Bronchial epithelial cell (primary cell): ENCODE measurements at places on chromosomes 12 and 14.

DNA sequence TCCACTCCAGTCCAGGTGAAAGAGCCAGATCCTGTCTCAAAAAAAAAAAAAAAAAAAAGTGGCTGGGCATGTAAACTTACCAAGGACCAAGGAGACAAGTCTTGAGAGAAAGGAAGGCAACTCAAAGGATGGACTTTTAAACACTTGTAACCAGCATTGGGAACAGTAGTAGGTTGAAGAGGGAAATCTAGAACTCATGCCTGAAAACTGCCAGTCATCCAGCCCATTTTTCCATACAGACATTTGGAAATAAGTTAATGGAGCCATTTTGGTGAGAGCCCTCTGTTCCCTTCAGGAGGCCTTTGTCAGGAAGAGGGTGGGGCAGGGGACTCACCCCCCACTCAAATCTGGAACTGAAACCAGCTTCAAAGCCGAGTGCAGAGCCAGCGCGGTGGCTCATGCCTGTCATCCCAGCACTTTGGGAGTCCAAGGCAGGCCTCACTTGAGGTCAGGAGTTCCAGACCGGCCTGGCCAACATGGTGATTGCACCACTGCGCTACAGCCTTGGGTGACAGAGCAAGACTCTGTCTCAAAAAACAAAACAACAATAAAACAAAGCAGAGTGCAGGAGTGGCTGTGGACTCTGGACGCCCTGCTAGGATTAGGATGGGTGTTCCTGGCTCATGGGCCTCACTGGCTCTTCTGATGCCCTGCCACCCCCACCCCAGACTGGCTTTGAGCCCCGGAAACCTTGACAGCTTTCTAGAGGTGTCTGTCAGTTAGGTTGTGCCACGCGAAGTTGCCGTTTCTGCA is 1.6 kb upstream of the MLXIP start:
- no peak for DNase-seq

- no peak for DNase-seq
Observed at GRCh38 chr12:54983536-54984101, 943 bp downstream of the TESPA1 start.

GRCh38 chr14:75522224-75522982 is at the start of gene BATF:
Gene BATF, plus strand, starts transcription at chr14:75522469. Its CDS starts 214 bp downstream, at chr14:75522683.
- DNase-seq = peak; percentile 12

GRCh38 chr12:128813883-128814282 is 9.9 kb downstream of the SLC15A4 start:
- DNase-seq = no peak

- peak; percentile 75 for DNase-seq
Observed at GRCh38 chr12:82912406-82912805, 225.7 kb downstream of the TMTC2 start.

DNA sequence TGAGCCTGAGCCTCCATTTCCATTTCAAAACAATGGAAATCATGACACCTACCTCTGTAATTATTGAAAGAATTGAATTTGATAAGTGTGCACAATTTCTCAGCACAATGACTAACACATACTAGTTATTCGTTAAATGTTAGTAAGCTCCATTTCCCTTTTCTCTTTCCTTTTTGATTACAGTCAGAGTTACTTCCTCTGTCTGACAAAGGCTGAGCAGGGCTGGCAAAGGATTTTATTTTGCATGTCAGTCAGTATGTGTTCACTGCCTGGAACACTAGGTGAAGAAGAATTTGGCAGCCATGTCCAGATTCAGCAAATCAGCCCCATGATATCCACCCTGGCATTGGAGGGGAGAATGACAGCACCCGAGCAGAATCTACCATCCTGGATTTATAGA is 12.2 kb upstream of the RHOJ start:
- DNase-seq = peak; percentile 87

- peak; percentile 90 for DNase-seq
Observed at GRCh38 chr14:70009961-70010360, 130.7 kb downstream of the SMOC1 start.

- DNase-seq = no peak
Observed at GRCh38 chr14:68363843-68364767, 428.8 kb downstream of the ZFP36L1 start.

- peak; percentile 65 for DNase-seq
Observed at GRCh38 chr12:31387466-31387865, 61.5 kb upstream of the SINHCAF start.

DNA sequence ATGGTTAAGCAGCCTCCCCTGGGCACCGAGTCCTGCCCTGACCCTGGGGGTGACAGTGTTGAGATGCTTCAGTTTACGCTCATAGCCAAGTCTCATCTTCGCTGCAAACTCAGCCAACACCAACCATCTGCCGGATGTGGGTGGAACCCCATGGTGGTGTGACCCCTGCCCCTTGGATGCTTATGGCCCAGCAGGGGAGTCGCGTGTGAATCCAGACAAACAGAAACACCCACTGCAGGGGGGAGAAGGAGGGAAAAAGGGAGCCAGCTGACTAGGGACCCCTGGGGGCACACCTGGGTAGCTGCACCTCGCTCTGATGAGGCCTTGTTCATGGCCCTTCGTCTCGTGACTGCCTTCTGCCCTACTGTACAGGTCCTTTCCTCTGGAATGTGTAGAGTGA is 23.8 kb downstream of the AACS start:
- DNase-seq = no peak

DNA sequence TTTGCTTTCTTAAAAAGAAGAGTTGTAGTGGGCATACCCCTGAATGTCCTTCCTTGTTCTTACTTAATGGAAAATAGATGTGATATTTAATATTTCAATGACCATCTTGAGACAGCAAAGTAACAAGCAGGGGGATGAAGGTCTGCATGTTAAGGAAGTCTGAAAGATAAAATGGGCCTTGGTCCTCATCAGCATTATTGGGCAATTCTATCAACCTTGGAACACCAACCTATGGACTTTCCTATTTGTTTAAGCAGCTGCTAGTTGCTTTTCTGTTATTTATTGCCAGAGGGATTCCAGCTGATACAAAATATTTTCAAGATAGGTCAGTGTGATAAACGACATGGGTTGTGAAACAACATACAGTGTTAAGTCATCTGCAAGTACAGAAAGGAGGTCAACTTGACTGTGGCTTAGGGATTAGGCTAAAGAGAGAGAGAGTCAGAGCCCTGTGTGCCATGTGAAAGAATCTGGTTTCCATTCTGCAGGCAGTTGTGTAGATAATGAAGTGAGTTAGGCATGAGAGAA is 16.4 kb upstream of the A2M start:
- DNase-seq = no peak

DNA sequence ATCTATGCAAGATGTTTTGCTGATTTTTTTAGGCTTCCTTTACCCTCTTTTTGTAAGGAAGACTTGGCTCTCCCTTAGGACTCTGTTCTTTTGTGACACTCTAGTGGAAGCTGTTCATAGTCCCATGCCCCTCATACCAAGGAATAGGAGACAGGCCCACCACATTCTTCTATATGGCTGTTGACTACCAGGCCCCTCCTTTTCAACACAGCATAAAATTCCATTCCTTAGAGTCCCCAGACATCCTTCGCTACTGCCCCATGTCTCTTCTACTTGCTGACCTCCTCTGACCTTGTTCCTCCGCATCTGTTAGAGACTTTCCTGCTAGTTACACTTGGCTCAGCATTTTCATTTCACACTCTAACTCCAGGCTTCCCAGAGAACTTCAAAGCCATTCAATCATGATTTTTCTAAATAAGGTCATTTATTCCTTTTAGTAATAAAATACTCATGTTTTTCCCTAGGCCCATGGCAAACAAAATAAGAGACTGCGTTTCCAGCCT is 9.7 kb downstream of the PIK3C2G start:
- no peak for DNase-seq

DNA sequence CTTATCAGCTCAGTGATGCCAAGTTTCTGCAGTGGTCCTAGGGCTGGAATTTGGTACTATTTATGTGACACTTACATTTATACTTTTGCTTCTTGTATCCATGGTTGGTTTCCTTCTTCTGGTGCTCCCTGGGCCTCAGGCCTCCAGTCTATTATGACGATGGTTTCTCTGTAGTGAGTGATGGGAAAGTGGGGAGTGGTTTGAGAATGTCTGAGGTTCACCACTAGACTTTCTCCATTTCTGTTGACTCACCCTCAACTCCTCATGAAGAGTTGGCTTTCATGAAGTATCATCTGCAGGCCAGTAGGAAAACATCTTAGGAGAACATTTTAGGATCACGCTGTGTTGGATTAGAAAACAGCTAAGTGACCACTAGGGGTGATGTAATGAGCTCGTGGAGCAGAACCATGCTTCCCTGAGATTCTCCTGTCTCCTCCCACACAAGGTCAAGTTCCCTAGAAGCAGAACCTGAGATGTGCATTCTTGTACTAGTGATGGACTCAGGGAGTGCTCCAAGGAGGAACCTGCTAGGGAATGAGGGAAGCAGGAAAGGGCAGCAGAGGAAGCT is 32.1 kb downstream of the RPH3A start:
- DNase-seq = no peak

- peak; percentile 37 for DNase-seq
Observed at GRCh38 chr12:43776498-43776897, 17.7 kb downstream of the IRAK4 start.

DNA sequence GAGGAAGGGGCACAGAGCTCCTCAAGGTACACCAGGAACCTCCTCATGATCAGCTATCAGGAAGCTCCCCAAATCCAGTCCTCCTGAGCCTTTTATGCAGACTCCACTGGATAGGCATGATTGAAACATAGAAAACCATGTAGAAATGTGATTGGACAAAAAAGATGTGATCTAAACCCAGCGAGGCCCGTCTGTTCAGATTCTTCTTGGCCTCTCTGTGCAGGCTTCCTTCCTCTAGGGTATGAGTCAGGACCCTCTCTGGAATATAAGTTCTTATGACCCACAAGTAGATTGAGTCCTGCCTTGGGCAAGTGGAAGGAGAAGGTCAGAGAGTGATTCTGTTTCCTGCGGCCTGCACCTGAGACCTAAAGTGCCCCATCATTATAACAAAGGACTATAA is 166.3 kb downstream of the PHLDA1 start:
- DNase-seq = no peak

GRCh38 chr12:110182281-110182680 is 58.1 kb downstream of the IFT81 start:
- DNase-seq = no peak

DNA sequence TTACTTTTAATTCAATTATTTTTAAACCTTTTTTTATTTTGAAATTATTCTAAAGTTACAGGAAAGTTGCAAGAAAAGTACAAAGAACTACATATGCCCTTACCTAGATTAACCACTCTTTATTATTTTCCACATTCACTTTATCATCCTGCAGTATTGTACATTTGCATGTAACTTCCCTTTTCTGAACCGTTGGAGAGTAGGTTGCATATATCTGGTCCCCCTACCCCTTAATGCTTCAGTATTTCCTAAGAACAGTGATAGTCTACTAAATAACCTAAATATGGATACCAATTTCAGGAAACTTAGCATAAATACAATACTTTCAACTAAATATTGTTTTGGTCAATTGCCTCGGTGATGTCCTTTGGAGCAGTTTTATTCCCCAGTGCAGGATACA is 15.0 kb downstream of the G2E3 start:
- DNase-seq = no peak

DNA sequence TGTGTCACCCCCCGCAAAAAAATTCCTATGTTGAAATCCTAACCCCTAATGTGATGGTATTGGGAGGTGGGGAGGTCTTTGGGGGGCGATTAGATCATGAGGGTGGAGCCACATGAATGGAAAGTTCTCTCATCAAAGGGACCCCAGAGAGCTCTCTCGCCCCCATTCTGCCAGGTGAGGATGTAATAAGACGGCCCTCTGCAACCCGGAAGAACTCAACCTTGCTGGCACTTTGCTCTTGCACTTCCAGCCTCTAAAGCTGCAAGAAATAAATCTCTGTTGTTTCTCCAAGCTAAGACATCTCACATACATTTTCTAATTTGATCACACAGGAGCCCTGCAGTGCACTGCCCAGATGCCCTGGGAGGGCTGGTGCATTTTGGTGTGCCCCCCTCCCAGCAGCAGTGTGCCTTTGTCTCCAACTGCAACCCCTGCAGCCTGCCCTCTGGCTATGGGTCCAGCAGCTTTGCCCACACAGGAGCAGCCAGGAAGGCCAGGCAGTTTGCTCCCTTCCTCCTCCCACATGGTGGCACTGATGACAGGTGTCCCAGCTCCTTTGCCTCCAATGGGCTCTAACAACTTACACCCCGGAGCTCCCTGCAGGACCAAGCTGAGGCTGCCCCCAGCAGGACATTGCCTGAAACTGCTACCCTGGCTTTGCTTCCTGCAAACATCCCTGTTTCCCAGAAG is 59.3 kb downstream of the C14orf132 start:
- peak; percentile 65 for DNase-seq

GRCh38 chr12:69161829-69162228 is 77.5 kb upstream of the CPSF6 start:
- DNase-seq = no peak

DNA sequence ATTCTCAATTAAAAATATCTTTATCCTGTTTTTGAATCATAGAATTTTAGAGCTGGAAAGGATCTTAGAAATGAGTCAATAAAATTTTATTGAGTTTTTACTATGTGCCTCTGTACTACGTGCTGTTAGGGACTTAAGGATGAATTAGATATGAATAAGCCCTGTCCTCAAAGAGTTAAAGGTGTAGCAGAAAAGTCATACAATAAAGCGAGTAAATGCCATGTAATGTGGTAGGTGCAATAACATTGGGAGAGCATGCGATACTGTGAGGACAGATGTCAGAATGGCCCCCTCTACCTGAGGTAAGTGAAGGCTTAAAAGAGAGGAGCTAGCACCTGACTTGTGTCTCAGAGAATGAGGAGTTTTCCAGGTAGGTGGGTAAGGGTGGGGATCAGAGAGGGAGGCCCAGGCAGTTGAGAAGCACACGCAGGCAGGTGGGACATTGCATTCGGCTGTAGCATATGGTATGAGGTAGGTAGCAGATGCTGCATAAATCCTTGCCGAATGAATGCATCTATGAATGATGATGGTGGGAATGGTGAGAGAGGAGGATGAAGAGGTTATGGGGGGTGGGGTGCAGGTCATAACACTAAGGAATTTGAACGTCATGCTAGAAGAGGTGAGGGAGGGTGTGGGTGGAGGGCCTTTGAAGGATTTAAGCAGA is 35.4 kb upstream of the ATP23 start:
- no peak for DNase-seq

DNA sequence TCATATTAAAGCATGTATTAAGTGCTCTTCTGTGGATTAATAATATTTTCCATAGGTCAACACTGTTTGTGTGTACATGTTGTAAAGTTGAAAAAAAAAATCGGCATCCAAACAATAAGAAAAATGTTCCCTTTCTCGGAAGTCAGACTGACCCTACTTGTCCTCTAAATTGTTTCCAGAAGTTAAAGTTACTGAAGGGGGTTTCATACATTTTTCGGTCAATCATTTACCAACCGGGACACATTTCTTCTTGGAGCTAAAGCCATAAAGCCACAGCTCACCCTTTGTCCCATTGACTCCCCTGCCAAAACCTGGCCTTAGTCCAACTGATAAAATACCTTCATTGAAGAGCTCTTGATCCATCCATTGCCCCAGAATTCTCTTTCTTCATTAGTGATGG is 230.0 kb downstream of the ANO2 start:
- DNase-seq = no peak
